Stimulated activated CD4-positive, alpha-beta T cell treated with anti-CD3 and anti-CD28 coated beads, TNF-alpha, amount 100 ng/mL, for 1 hour (primary cell): ENCODE measurements at places on chromosomes 5 and 9.

DNA sequence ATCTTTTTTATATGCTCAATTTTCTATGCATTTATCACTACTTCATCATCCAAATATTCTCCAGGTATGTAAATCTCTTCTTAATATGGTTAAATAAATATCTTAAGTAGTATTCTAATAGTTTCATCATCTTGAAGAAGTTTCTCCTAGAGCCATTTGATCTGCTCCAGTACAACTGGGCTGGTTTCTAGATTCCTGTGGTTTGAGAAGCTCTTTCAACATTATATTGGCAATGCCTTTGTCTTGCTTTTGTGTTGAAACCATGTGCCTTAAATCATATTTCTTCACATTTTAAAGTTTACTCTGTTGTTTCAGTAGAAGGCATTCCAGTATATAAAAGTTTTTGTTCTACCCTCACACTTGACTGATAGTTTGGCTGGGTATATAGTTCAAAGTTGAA is 27.6 kb downstream of the MBLAC2 start:
- DNase-seq = no peak

GRCh38 chr9:117825609-117826347 is 121.6 kb downstream of the TLR4 start:
- DNase-seq = peak; percentile 3

DNA sequence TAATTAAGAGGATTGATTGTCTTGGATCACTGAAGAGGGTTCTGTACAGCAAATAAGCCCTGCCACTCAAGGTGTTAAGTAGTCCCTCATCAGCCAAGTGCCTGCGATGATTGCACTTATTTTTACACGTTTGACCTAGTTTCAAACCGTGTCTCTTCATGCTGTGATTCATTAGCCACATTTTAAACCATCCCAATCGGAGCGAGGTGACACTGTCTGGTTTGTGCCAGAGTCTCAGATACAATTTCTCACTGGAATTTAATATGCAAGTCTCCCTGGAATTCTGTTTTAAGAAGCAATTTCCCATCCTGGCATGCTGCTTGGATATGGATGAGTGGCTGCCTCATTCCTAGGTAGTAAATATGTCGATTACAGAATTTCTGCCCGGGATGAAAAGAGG is 1.6 kb downstream of the INSYN2B start:
- no peak for DNase-seq

DNA sequence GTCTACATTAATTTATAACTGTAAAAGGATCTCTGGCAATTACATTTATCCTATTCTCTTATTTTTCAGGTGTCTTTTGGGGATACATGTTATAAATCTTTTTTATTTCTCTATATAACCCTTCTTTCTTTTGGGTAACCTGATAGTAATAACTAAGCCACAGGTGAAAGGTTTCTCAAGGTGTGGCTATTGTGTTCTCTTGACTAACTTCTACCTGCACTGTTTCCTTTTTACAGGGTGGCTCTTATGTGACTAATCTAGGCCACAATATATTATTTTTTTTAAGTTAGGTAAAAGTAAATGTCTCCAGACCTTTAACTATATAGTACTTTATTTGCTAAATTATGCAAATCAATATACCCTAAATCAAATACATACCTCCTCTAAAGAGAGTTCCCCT is 193.2 kb downstream of the EFNA5 start:
- no peak for DNase-seq

DNA sequence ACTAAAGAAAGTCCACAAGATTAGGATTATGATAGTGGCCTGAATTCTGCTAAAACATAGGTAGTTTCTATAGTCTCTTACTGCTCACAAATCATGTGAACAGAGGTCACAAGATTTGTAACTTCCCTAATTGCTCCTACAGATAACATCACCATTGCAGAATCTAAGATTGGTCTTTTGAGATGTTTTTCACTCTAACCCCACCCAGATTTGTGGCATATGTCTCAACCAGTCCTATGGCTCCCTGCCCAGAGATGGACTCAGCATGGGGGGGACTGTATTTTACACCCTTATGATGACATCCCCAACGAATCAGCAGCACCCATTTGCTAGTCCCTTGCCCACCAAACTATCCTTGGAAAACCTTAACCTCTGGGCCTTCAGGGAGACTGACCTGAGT is 1046.2 kb downstream of the CDH12 start:
- DNase-seq = no peak

DNA sequence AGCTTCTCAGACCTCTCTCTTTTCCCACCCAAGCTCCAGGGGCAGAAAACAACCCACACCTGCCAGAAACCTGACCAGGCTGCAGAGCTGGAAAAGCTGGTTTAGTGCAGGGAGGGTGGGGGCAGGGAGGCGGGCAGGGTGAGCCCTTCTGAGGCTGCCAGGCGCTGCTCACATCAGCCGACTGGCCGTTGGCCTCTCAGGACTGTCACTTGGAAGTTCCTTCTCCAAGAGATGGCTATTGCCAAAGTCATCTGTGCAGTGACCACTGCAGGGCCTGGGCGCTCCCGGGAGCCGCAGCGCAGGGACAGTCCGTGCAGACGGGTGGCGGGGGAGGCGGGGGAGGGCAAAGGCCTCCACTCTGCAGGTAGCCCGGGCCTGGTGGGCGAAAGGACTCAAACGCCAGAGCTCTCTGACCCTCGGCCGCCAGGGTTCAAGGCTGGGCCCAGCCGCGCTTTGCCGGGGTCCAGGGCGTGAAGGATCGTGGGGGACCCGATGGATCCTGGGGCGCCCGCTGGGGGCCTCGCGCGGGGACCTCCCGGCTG is 205.0 kb upstream of the IER5L start:
- DNase-seq = no peak

GRCh38 chr9:8627976-8628679 is 828.5 kb upstream of the DMAC1 start:
- DNase-seq = no peak

DNA sequence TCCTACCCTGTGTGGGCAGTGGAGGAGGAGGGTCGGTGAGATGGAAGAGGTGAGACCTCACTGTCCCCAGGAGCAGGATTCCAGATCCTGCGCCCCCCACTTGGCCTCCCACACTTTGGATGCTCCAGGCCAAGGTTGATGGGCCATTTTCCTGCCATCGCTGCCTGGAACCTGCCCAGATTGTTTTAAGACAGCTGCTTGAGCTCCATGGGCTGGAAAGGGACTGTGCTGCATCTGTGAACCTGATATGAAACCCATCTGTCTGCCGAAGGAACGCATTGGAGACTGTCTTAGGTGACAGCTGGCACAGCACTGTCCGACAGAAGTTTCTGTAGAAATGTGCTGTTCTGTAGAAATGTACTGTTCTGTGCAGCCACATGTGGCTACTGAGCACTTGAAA is 72.7 kb upstream of the SLC25A48 start:
- DNase-seq = no peak

DNA sequence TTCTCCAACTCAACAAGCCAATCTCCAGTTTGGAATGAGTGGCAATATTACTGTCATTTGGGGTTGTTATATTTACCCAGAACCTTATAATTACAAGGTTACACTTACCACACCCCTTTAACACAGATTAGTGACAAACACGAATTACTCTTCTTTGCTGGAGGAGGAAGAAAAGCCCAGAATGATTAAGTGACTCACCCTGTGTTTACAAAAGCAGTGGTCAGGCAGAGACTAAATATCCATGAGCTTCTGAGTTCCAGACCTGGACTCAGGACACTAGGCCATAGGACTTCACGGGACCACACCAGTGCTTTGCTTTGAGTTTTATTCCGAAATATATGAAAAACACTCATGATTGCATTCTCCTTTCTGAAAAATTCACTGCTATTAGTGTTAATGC is 370.8 kb downstream of the TLE1 start:
- no peak for DNase-seq
